ENCODE measurements at places on chromosomes 3 and 15. TPM values are rescaled to one million over a fixed set of nuclear protein-coding genes. Genes with fewer than 3 reads are reported as not detected.

DNA sequence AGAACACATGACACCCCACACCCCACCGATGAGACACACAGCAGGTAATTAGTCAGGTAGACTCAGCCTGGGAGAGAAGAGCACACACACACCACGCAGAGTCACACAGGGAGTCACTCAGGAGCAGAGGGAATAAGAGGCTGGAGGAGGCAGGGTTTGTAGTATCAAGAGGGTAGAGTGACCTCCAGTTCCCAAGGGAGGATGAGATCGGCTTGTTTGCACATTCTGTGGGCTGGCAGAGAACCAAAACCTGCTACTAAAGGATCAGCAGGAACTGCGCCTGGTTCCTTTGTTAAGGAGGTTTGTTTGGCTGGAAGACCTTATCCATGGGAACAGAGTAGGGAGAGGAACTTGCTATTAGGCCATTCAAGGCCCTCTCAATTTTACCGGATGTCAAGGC, 281.4 kb upstream of the SLCO3A1 start:
- no peak overlapping the region for H3K4me3 ChIP-seq
- no peak for DNase-seq
- H3K4me1 ChIP-seq = no peaks in the 10 kb centered on the region
- H3K27ac ChIP-seq = no peak overlapping the region
- peaks cover 1% of the 10 kb centered on the region for H3K27me3 ChIP-seq

DNA sequence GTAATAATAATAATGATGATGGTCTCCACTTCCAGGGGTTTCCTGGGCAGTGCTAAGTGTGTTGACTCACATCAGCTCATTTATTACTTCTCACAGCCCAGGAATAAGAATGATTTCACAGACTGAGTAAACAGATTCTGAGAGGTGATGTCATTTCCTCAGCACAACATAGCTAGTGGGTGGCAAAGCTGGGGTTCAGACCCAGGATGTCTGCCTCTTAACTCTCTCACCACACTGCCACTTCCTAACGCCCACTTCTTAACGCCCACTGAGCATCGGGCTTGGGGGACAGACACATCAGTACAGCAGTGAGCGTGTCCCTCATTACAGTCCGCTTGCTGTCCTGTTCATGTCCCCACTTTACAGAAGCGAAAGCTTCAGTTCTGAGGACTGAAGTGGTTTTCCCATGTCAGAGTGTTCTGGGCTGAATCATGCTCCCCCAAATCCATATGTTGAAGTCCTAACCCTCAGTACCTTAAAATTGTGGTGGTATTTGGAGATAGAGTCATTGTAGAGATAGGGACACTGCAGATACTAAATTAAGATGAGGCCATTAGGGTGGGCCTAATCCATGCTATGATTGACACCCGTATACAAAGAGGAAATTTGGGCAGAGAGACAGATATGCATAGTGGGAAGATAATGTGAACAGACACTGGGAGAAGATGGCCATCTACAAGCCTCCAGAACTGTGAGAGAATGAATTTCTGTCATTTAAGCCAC, 68.0 kb downstream of the ATP2B2 start:
- H3K4me1 ChIP-seq = peaks cover 47% of the 10 kb centered on the region
- H3K27me3 ChIP-seq = no peaks in the 10 kb centered on the region
- no peaks in the 10 kb centered on the region for H3K36me3 ChIP-seq

- DNase-seq = no peak
- H3K27ac ChIP-seq = no peak overlapping the region
- peaks cover 60% of the 10 kb centered on the region for H3K36me3 ChIP-seq
- no peak overlapping the region for H3K4me3 ChIP-seq
Observed at GRCh38 chr15:28182216-28182615, 83.1 kb upstream of the OCA2 start.

Gene LRRN1
- total RNA-seq = 0.81 TPM

DNA sequence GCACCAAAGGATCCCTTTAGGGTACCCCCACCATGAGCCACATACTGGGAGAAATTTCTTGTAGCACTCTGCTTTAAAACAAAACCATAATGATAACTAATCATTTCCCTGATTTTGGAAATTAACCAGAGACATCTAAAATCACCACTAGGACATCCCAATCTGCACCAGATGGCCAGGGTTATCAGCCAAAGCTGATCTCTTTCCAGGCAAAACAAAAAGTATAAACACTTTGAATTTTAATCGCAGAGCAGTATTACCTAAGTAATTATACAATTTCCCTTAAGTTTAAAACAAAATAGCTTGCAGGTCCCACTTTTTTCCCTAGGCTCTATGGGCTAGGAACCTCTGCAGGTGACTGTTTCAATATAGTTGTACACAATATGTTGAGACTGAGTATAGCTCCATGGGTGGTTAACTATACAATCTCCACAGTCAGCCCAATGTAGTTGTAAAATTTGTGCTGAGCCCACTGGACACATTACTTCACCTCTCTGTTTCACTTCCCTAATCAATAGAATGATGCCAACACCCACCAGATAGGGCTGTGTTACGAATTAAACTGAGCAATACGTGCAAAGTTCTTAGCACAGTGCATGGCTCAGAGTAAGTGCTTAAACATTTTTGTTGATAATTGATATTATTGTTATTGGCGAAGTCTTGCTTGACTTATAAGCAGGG, 629 bp upstream of the NOX5 start:
- peaks cover 4% of the 10 kb centered on the region for H3K36me3 ChIP-seq
- no peaks in the 10 kb centered on the region for H3K4me1 ChIP-seq
- H3K27ac ChIP-seq = no peak overlapping the region
- DNase-seq = no peak
- H3K4me3 ChIP-seq = no peak overlapping the region

Measured in activated B cell treated with CpG ODN at 0.5 μM for 24 hours (primary cell).